ENCODE measurements at places on chromosomes 16 and 17.

DNA sequence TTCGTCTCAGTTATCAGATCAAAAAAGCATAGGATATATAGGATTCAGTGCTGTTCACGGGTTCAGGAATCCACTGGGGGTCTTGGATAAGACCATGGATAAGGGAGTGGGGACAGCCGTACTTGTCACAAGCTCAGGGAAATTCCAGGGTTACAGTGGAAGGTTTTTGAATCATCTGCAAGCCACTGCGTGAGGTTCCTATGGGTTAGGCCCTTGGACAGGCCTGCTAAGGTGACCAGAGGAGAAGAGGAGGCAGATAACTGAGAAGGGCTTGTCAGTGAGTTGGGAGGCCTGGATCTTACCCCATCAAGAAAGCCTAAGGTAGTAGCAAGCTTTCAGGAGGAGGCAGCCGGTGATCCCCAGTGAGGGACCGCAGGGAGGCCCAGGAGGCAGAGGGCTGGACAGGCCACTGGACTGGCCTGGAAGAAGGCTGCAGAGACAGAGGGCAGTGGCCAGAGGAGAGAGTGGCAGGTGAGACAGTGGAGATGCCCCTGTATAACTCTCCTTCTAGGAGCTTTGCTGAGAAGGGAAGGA, 27.3 kb downstream of the NGFR start:
- no peak for DNase-seq

DNA sequence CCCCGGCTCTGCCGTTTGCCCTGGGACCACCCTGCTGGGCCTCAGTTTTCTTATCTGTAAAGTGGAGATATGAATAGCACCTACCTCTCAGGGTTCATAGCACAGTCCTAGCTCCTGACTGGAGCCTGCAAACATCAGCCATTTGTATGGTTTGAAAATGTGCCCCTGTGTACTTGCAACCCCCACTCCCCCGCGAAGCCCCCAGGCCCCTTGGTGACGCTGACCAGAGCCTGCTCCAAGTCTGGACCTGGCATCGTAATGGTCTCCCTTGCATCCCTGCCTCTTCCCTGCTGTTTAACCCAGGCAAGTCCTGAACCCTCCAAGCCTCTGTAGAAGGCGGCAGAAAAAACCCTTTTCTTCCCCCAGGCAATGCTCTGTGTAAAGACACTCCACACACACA, 128.0 kb downstream of the IRF8 start:
- DNase-seq = no peak

GRCh38 chr17:73650140-73650539, 5.9 kb upstream of the SDK2 start:
- no peak for DNase-seq

DNA sequence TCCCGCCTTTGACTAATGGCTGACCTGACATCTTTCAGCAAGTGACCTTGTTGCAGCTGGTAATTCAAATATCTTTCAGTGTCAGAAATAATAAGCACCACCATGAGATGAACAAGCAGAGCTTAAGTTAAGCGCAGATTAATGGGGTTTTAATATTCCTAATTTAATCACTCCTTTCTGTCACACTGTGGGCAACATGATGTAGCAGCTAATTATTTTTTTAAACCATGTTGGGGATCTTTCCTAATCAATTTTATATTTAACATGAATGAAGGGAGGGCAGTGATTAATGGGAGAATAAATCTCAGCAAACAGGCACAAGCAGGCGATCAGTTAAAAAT, 353.6 kb upstream of the TNRC6C start:
- no peak for DNase-seq

DNA sequence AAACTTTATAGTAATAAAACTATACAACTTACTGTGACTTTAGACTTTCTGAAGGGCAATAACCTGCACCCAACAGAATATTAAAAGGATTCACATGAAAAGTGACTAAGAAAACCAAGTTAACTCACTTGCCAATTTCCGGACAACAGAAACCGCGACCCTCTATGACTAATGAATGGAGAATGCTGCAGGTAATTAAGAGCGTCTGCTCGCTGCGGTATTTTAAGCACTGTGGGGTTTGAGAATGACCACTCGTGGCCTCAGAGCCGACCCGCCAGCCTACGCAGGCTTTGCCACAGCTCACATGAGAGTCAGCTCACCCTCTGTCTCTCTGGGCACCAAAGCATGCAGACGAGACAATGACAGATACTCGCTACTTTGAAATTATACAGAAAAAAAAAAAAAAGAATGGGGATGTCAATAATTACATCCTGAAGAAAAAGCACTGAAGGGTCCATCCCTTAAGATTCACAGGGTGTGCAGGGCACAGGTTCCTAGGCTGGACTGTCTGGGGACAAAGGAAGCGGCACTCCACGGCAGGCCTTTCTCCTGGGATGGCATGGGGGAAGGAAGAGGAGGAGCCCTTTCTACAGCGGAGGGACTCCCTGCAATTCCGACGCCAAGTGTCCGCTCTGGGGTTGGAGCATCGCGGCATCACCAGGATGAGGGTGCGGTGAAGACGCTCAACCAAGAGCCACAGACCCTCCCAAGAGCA, 35.0 kb downstream of the ZCCHC14 start:
- DNase-seq = peak; percentile 98

DNA sequence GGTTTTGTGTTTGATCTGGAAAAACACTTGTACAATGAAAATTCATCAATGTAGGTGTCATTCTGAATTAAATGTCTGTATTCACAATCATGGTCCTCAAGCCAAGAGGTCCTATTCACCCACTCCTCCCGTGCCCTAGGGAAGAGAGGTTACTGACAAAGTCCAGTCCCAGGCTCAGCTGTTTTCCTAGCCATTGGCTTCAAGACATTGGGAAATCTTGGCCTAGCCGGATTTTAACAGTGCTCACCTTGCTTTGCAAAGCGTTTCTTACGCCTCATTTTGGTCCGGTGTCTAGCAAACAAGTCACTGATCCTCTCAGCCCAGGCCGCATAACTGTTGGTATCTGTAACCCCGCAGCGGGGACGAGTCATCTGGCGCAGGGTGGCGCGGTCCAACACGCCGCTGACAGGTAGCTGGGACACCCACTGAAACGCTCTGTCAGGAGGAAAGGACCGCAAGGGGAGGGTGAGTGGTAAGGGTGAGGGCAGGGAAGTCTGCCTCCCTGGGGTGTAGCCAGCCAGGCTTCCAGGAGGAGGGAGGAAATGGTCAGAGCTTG, 16.7 kb downstream of the MMP28 start:
- no peak for DNase-seq

- no peak for DNase-seq
Observed at GRCh38 chr16:83957296-83957855, 4.3 kb downstream of the OSGIN1 start.

DNA sequence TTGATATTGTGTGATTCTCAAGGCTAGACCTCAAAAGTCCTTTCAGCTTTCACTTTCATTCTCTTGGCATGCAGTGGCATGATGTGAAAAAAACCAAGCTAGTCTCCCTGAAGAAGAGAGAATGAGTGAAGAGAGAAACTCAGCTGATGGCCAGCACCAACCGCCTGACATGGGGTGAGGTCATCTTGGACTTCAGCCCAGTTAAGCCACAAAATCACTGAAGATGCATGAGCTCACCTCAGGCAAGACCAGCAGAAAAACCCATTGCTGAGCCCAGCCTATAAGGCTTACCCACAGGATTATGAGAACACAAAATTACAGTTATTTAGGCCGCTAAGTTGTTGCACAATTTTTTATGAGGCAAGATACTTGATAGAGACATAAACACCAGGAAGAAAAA, 496.5 kb downstream of the TOX3 start:
- no peak for DNase-seq

DNA sequence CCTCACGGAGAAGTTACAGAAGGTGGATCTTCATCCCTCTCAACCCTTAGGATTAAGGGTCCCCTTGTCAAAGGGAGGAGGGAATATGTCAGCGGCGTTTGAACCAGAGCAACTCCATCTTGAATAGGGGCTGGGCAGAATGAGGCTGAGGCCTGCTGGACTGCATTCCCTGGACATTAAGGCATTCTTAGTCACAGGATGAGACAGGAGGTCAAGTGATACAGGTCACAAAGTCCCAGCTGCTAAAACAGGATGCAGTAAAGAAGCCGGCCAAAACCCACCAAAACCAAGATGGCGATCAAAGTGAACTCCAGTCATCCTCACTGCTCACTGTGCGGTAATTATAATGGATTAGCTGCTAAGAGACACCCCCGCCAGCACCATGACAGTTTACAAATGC, 36.7 kb downstream of the RBFOX3 start:
- no peak for DNase-seq

DNA sequence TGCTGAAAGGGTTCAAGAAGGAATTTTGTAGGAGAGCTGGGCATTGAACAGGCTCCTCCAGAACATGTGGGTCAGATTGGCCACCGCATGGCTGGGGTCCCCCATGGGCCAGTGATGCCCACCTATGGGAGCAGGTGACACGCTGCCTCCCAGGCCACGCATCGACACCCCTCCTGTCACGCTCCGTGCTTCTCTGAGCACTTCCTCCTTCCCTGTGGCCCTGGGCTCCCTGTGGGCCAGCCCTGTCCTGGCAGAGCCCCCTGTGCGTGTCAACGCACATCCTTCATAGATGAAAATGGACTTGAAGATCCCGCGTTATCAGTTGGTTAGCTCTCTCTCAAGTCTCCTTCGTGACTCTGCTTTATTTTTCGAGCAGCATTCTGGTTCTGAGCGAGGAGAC, 160.3 kb downstream of the RPTOR start:
- no peak for DNase-seq

DNA sequence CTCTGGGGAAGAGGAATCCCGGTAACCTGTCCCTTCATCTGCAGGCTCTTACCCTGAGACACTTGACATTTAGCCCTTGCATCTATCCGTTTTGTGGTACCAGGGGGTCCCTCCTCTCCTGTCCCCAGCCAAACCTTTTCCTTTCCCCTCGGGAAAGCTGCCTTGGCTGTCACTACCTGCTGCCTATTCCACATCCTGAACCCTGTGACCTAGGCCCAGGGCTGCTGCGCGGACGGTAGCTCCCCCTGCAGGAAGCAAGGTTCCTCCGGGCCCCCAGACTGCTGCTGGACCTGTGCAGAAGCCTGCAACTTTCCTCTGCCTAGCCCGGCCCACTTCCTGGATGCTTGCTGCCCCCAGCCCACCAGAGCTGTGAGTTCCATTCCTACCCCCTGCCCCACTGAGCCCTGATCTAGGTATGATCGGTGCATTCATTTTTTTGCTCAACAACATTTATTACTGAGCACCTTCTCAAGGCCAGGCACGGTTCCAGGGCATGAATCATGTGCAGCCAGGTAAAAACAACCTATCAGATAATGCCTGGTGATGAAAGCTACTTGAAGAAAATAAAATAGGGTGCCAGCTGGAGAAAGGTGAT, 10.5 kb upstream of the ALDOA start:
- no peak for DNase-seq

- DNase-seq = no peak
Observed at GRCh38 chr17:57512258-57512657, 232.8 kb downstream of the CCDC182 start.

- DNase-seq = no peak
Observed at GRCh38 chr16:68369168-68369567, 58.3 kb downstream of the PRMT7 start.

- no peak for DNase-seq
Observed at GRCh38 chr17:3571043-3571900, 13.7 kb upstream of the TRPV3 start.

DNA sequence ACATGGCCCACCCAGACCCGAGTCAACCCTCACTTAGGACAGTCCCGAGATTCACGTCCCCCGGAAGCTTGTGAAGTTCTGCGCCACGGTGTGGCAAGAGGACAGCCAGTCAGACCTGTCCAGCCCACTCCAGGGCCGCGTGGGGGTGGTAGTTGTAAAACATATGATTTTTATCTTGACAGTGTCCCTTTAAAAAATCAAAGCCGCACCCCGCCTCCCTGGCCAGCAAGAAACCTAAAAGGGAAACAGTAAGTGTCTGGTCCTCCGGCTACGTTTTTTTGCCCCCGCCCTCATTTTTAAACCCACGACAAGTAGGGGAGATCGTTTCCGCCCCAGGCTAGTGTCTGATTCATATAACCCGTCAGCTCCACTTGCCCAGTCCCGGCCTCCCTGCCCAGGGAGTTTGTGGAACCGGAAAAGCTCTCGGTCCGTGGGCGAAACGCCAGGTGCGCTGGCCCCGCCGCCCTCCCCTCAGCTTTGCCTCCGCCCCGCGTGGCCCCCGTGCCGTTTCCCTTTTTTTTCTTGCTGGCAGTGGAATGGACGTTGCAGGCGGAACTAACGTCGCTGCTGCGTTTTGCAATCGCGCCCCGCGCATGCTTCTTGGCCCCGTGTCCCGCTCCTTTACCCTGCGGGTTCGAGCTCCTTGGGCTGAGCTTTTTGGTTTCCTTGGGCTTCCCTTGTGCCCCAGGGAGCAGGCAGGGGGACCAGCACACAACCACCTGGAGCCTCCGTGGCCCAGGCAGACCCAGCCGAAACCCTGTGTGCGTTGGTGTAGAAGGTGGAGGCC, 13.3 kb upstream of the NUDT16L1 start:
- DNase-seq = no peak

DNA sequence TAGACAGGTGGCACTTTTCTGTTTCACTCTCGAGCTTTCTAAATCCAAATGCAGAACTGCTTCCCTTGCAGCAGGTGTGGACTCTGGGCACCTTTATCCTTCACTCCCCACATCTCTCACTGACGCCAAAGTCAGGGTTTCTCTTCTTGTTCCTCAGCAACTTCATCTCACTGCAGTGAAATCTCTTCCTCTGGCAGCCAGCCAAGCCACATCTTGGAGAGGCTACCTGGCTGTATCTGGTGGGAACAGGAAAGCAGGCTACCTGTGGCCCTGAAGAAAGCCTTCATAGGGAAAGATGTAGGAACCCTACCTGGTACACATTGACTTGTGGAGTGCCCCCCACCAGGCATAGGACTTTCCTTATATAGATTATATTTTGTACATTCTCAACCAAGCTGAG, 159.1 kb downstream of the UTP18 start:
- no peak for DNase-seq

DNA sequence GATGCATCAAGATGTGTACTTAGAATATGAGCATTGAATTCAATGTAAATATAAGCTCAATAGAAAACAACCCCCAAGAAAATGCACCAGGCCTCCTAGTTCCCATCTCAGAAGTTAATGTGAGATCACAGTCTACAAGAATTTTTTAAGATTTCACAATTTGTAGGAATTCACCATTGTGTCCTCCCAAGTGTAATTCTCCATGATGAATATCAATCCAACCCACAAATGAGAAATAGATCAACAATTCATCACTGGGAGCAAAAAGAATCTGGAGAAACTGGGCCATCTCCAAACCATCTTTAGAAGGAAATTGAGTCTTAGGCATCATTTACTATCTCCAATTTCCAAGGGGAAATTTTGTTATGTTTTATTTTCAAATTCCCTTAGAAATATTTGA, 310.5 kb upstream of the GOT2 start:
- no peak for DNase-seq

DNA sequence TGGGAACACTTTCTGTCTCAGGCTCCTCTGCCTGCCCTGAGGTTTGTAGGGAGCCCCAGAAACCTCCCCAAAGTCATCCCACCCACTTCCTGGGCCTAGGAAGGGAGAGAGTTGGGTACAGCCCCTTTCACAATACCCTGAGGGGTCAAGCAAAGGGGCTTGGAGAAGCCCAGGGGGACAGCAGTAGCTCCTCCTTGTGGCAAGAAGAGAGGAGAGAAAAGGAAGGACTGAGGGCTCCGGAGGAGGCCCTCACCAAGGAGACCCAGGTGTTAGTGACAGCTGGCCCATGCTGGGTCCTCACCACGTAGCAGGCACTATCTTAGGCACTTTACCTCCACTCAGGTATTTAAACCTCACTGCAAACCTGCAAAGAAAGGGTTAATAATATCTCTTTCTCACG, 112.8 kb downstream of the IRX5 start:
- DNase-seq = no peak
